Cerebellar cortex (tissue), 1 donor: ENCODE measurements at places on chromosomes 4 and X.
A peak's percentile ranks its signal among the peaks of the same experiment; 100 is the strongest.

DNA sequence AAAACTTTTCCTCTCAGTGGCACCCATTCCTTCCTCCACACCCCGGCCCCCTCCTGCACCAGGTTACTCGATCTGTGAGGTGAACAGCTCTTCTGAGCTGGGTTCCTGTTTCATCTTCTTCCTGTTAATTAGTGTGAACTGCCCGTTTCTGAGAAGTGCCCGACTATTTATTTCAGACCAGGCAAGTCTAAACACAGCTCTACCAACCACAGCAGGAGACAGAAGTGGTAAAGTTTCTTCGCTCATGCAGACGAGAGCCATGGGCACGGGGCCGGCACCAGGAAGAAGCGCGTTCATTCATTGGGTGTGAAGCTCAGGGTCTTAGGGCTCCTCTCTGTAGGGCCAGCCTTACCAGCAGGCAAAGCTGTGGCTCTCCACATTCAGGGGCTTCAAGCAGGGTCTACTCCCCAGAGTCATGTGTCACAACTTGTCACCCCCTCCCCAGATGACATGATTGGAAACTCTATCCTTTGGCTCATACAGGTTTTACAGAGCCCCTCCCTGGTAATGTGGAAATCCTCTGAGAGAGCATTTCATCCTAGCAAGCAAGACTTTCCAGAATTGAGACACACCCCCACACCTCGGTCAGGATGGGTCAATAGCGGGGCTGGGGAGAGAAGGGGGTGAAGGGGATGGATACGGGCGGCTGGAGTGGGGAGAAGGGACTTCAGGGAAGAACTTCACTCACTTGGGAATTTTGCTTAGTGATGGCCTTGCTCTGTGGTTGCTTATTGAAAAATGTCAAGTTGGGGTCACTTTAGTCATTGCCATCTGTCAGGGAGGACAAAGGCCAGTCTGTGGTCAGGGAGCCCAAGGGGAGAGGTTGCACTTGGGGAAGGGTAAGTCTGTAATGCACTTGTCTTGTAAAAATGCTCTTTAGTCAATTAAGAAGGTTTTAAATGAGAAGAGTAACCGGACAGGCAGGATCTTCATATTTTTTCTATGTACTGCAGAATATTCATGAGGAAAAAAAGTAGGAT is 121.6 kb upstream of the TRIM2 start:
- DNase-seq = no peak

DNA sequence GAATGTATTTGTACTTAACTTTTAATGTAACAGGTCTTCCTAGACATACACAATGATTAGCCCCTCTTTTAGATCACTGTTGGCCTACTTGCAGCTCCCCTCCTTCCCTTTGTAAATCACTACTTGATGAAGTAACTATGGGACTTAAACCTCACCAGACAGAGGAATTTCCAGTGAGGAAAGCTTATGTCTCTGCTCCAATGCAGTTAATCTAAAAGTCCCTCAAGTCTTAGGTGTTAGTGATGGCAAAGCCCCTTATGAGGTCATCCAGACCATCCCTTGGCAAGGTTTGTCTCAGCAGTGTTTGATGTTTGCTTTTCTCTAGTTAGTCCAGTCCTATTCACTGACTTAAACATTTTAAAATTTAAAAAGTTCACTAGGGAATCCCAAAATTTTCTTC is 877.3 kb upstream of the INTU start:
- DNase-seq = no peak

DNA sequence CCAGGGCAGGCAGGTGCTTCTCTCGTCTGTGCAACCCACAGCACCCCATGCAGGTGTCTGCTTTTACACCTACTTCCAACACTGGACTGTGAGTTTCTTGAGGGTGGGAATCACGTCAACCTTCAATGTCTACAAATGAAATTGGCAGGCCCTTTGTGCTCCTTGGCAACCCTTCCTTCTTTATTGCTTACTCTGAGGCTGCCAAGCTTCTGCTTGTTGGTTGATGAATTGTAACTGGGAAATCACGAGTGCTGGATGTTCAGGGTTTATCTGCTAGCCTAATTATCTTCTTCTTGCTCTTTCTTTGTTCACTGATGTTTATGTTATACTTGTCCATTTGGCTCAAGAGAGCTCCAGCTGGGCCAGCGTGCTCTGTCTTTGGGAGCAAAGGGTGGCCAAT is 2.5 kb upstream of the DGAT2L6 start:
- no peak for DNase-seq

GRCh38 chr4:114658179-114658578 is 59.6 kb downstream of the UGT8 start:
- no peak for DNase-seq

DNA sequence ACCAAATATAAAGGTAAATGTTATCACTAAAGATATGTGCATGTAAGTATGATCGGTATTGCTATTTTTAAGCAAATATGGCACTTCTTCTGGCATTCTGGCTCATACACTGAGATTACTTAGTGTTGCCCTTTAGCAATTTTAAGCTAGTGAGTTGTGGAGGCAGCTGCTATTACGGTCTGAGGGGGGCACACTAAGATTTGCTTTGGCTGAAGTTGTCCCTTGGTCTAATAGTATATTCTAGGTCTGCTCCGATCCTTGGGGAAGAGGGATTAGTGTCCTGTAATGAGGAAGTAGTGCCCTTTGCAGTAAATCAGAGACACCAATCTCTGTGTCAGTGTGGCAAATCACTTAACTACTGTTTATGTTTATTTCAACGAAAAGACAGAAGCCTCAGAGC is 196.5 kb upstream of the FTHL17 start:
- no peak for DNase-seq

GRCh38 chrX:133215747-133216146 is 2.4 kb downstream of the TFDP3 start:
- DNase-seq = peak; percentile 56

DNA sequence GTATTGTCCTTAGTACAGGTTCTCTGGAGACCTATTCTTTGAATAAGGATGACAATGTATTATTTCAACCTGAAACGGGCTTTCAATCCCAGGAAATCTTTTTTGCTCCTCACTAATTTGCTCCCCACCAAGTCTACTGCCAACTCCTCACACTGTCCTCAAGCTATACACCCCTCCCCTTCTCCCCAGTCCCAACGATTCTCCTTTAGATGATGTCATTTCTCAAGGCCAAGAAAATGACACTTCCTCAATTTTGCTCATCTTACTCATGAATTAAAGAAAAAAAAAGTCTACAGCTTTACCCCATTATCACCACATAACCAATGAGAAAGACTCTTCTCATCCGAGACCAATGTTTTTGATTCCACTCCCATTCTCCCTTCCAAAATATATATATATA is 20.6 kb downstream of the AP1S2 start:
- DNase-seq = no peak

- DNase-seq = no peak
Measured at GRCh38 chr4:76216524-76216923, 2.9 kb upstream of the SCARB2 start.

GRCh38 chr4:88737307-88737941 is 39.8 kb upstream of the NAP1L5 start:
- peak; percentile 65 for DNase-seq
